PC-3 (cell line): ENCODE measurements at places on chromosomes 13 and 19. TPM values are rescaled to one million over a fixed set of nuclear protein-coding genes. Genes with fewer than 3 reads are reported as not detected.

The ZNF534 gene
- total RNA-seq: not detected in 2 replicates

The NAPSA gene
- total RNA-seq: 1.2 and 3.0 TPM in 2 replicates

The EPS8L1 gene
- total RNA-seq: 75.3 and 75.8 TPM in 2 replicates

The ATP4B gene
- not detected in 2 replicates for total RNA-seq

The FBXO27 gene
- total RNA-seq: 7.1 and 16.5 TPM in 2 replicates

The PRR22 gene
- 3.5 and 5.6 TPM in 2 replicates for total RNA-seq

The PSG2 gene
- total RNA-seq: not detected in 2 replicates

The MAP4K1 gene
- total RNA-seq: 0.63 and 2.3 TPM in 2 replicates

The SBK3 gene
- total RNA-seq: 0.46 TPM in 1 of 2 replicates, not detected in the other

The ZNF714 gene
- total RNA-seq: 8.8 and 9.3 TPM in 2 replicates

The PRSS57 gene
- total RNA-seq: not detected in 2 replicates

The ZNF493 gene
- 1.3 and 3.6 TPM in 2 replicates for total RNA-seq
